ENCODE measurements at places on chromosomes 12 and 14.

DNA sequence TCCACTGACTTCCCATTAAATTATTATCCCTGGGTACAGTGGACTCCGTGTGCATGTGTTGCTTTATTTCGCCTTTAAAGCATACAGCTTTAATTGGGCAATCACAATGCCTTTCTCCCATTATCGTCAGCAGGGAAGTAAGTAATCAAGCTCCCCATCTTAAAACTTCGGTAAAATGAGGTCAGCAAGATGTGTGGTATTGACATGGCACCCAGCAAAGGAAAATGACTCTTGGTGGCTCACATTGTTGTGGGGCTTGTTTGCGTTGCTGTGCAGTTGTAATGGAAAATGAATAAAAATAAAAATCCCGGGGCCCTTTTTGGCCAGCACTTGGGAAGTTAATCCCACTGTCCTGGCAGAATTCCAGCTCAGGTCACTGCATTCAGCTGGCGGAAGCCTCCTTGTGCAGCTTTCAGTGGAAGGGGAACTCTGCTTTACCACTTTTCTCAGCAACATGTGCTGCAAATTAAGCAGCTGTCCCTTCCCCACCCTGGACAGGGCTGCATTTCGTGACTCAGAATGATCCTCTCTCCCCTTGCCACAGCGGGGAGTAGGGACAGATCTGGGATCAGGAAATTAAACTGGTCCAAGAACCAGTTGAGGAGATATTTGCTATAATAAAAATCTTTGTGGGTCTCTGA, 13.9 kb upstream of the ATP2A2 start:
- DNase-seq = no peak

GRCh38 chr12:42737398-42737797, 147.9 kb upstream of the PRICKLE1 start:
- DNase-seq = no peak

GRCh38 chr12:125412506-125412905, 347.3 kb downstream of the AACS start:
- DNase-seq = no peak

DNA sequence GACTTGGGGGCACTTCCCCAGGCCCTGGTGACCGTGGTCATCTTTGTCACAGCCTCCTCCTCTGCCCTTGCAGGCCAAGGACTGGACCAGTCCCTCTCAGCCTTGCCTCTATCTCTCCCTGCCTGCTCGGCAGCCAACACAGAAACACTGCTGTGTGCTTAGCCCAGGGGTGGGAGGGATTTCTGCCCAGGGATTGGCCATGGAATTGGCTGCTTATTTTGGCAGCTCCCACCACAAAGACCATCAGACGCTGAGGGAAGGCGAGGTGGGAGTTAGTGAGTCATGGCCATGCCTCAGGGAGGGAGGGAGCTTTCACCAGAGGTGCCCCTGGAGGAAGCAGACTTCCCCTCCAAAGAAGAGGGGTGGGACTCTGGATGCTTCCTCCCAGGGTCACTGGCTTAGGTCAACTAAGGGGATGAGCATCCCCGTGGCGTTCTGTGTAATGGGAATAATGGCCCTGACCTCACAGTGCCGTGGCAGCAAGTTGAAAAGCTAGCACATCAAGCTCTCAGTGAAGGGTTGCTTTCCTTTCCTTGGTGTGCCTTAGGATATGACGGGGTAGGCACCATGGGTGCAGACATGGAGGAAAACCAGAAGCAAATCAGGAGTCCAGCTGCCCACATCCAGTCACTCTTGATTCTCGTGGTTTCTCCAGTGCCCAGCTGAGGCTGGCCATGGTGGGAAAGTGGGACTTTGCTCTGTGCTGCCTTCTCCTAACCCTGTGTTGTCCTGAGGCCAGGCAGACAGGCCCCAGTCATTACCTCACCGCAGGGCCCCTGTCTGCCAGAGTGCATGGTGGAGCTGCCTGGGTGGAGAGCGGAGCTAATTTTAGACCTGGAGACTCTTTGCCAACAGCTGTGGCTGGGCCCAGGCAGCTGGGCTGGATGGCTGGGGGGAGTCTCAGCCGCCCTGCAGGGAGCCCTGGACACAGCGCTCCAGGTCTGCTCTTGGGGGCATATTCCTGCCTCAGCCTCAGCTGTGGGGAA, 21.4 kb downstream of the B4GALNT3 start:
- no peak for DNase-seq

DNA sequence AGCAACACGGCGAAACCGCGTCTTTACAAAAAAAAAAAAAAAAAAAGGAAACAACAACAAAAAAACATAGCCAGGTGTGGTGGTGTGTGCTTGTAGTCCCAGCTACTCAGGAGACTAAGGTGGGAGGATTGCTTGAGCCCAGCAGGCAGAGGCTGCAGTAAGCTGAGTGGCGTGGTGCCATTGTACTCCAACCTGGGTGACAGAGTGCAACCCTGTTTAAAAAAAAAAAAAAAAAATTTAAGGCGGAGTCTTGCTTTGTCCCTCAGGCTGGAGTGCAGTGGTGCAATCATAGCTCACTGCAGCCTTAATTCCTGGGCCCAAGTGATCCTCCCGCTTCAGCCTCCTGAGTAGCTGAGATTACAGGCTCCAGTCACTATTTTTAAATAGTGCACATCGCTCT, 18.2 kb upstream of the FIGNL2 start:
- no peak for DNase-seq

- no peak for DNase-seq
Observed at GRCh38 chr12:62839869-62840660, 94.9 kb downstream of the PPM1H start.

- DNase-seq = no peak
Observed at GRCh38 chr12:72468505-72468904, 196.3 kb downstream of the TRHDE start.

- no peak for DNase-seq
Observed at GRCh38 chr12:4106621-4107020, 166.9 kb upstream of the CCND2 start.

- no peak for DNase-seq
Observed at GRCh38 chr14:36852981-36853691, 191.5 kb downstream of the PAX9 start.

DNA sequence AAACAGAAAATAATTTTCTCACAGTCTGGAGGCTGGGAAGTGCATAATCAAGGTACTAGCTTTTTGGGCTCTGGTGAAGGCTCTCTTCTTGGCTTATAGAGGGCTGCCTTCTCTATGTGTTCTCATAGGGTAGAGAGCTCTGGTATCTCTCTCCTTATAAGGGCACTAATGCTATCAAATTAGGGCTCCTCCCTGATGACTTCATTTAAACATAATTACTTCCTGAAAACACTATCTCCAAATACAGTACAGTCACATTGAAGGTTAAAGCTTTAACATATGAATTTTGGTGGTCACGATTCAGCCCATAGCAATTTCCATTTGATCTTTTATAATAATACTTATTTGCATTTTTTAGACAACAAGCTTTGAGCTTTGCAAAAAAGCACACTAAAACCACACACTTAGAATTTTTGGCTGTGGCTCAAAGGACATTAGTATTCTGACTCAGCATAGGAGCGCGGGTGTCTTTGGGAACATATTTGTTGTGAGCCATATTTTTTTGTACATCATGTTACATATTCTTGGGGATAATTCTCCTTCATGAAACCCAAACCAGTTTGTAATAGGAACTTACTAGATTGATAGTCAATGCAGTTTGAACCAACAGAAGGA, 808.1 kb upstream of the FBXO33 start:
- DNase-seq = no peak

DNA sequence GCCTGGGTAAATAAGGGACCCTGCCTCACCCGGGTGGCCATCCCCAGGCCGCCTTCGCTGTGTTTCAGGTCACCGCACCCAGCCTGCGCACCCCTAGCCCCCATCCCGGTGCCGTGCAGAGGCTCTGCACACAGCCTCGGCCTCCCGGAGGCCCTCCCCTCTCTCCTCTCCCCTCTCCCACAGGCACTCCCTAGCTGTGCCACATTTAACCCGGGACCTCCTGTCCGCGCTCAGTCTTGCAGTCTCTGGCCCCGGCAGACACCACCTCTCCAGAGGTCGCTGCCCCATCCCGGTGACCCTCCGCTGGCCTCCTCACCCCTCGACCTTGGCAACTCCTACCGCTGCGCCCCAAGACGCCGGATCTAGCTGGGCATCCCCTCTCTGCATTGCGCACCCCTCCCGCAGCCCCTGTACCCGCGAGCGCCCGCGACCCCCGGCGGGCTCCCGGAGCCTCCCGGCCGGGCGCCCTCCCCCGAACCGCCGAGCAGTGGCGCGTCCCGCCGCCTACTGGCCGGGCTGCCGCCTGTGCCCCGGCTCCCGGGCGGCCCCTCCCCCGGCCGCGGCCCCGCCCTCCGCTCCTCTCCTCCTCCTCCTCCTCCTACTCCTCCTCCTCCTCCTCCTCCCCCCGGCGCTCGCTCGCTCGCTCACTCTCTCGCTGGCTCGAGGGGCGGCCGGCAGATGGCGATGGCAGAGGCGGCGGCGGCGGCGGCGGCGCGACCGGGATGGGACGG, 120.7 kb downstream of the AACS start:
- no peak for DNase-seq

DNA sequence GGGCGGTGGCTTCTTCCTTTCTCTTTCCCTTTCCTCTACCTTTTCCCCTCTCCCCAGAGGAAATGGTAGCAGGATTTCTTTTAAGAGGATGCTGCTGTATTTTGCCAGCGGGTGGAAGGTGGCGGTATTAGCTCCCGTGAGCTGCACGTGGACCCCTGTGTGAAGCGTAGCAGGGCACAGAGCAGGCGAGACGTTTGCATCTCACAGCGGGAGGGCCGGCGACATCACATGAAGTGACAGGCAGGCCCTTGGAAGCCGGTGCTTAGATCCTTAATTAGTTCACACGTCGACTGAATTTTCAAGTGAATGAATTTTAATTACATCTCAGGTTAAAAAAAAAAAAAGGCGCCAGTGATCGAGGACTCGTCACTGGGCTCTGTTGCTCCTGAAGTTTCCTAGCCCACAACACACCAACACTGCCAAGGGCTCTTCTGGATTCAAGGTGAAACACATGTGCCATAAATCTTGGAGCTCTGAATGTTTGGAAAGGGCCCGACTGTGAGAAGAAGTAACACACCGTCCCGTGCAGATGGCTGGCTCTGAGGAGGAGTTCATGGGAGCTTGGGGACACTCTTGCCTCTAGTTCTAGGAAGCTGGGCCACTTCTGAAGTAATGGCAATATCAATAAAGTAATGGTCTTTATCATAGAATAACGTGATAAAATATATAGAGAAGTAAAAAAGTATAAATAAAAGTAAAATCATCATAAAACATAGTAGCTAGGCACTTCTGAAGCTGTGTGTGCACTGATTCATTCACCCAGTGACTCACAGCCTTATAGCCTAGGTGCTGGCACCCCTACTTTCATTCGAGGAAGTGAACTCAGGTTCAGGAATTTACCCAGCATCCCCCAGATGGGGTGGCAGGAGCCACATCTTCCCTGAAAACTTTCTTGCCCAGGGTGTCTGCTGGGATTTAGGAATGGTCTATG, 75.3 kb downstream of the AACS start:
- DNase-seq = no peak

GRCh38 chr12:4320497-4320852, 538 bp upstream of the TIGAR start:
- no peak for DNase-seq

DNA sequence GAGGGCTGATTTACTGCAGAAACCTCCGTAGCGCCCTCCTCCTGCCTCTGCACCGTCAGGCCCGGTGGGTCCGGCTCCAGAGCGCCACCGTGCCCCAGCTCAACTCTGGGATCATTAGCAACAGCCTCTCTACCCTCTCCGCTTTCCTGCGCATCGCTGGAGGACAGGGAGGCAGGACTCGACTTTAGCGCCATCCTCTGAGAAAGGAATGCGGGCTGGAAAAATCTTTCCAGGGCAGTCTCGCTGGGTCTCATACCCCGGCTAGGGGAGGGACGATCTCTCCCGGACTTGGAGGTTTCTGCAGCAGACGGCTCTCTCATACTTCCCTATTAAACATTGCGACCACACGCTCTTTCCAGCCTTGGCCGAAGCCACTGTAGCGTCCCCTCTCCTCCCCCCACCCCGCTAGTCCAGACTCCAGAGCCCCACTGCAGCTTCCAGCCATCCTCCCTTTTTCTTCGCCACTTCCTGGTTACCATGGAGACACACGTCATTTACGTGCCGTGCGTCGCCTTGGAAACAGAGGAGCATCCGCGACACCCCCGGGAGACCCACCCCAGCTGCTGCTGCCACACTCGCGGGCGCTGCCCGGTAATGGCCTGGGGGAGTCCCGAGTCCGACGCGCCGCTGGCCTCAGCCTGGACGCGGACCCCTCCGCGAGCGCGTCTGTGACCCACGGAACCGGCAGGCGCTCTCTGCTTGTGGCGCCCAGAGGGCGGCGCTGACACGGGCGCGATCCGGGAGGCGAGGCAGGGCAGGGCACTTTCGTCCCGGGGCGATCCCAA, at the start of gene CCDC184:
Gene CCDC184 (plus strand): TSS at position 554 of the 785 bp plus-strand sequence. CDS start 479 bp downstream, outside the sequence.
- peak; percentile 69 for DNase-seq

GRCh38 chr12:26701604-26702215, 131.3 kb downstream of the ITPR2 start:
- no peak for DNase-seq

DNA sequence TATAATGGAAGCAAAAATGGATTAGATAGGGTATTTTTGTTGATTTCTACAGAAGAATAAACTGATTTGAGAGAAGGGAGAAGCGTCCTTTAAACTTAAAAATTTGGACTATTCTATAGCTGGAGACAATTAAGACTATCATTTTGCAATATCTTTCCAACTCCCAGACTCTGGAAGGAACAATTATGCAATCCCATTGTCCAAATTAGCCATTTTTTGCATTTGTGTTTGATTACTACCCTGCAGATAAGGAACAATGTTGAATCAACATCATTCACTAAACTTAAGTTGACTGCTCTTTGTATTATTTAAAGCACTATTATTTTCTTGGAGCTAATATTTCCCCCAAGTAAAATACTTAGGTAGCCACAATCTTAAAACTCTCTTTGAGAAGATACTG, 34.8 kb upstream of the SELPLG start:
- no peak for DNase-seq

DNA sequence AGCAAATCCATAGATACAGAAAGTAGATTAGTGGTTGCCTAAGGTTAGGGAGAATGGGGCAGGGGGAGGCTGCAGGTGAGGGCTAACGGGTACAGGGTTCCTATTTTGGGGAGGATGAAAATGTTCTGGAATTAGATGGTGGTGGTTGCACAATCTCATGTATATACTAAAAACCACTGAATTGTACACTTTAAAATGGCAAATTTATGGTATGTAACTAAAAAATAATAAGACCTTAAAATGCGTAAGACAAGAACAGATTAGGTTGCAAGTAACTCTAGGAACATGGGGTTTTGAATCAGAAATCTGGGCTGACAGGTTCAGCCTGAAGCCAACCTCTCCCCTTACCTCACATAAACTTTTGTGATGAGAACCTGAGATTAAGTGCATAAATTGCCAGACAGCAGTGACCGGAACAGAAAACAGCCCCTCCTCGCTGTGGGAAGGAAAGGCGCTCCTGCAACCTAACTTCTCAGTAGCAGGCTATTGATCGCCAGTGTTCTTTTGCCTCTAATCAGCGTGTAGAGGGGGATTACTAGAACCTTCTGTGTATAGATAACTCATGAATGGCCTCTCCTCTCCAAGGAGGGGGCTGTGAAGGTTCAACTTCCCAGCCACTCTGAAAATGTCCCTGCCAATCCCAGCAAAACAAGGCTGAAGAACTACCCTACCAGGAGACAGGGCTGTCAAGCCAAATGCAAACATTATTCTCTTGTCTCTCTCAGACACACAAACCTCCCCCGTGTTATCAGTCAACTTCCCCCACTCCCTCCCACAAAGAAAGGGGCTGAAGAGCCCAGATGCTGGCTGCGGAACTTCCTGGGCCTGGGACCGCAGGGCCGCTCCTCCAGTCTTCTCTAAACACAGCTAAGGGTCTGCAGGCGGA, 1.9 kb downstream of the SSH1 start:
- no peak for DNase-seq
